ENCODE measurements at places on chromosomes 13 and 19. TPM values are rescaled to one million over a fixed set of nuclear protein-coding genes. Genes with fewer than 3 reads are reported as not detected.

Gene LILRA1
- not detected for total RNA-seq

DNA sequence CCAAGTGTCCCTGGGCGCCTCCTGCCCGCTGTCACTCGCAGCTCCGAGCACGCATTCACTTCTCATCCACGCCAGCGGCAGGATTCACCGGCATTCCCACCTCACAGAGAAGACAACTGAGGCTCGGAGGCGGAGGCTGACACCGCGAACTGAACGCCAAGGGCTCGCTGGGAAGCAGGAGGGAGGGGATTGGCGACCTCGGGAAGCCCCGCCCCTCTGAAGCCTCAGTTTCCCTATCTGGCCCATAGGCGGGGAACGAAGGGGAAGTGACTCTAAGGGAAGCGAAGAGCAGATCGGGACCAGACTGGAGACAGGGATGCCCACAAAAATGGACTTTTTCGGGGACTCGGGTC, 256 bp downstream of the MICOS13 start:
- no peak for DNase-seq

DNA sequence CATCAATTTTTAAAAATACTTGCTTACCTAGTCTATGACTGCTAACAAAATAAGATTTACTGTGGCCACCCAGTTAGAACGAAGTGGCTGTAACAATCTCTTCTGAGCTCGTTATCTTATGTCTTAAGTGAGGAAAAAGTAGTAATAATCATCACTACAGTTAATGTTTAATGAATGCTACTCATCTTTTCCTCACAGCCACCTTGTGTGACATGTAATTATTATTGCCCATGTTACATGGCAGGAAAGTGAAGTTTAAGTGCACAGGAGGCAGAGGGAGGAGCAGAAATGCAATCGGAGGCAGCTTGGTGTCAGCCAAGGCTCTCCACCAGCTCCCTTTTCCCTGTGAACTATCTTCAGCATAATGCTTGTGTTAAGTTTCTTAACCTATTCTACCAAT, 260.3 kb downstream of the B3GLCT start:
- DNase-seq = no peak

- peak; percentile 88 for DNase-seq
Observed at GRCh38 chr19:18280247-18281081, 958 bp downstream of the JUND start.

- DNase-seq = no peak
Observed at GRCh38 chr13:50798923-50799322, 44.6 kb downstream of the DLEU7 start.

Measured in CD8-positive, alpha-beta memory T cell (primary cell).